ENCODE measurements at places on chromosomes 5 and 9.

GRCh38 chr5:151083081-151083676 is 2.3 kb upstream of the TNIP1 start:
- no peak for DNase-seq

GRCh38 chr9:88477300-88477751 is 57.7 kb upstream of the NXNL2 start:
- DNase-seq = no peak

DNA sequence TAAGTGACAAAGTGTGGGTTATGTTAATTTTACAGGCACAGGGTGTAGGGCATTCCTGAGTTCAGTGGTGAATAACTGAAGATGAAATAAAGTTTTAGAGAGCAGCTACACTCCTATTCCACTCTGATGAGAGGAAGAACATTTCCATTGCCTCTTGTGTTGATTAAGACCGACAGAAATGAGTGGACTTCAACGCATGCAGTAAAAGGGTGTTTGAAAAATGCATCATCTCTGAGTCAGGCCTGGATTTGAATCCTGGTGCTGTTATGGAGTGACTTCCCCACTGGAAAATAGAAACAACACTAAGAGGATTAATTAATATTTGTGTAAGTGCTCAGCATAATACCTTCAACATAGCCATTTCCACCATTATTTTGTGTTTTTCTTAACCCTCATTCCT is 86.3 kb downstream of the PRR16 start:
- DNase-seq = no peak

DNA sequence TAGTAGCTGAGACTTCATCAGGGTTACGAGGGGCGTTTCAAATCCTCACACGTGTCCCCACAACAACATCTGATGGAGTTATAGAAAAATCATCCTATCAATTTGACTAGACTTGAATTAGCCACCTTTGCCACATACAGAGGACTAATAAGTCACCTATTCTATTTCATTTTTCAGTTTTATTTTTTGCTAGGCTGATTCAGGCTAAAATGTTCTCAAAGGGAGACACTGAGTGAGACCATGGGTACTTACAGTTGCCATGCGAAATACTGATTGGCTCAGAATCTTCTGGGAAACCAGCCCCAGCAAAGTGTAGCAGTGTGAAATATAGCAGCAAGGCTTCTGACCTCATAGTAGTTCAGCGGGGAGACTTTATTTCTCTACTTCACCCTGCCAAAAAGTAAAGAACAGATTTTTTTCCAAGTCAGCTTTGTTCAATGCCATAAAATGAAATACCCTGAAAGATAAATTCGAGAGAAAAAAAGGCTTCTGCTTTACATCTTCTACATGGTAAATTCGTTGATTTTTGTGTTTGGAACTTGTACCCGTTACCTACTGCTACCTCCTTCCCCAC is 69.9 kb downstream of the SEMA6A start:
- no peak for DNase-seq

GRCh38 chr9:37209431-37210386 is 89.3 kb downstream of the ZCCHC7 start:
- DNase-seq = no peak

DNA sequence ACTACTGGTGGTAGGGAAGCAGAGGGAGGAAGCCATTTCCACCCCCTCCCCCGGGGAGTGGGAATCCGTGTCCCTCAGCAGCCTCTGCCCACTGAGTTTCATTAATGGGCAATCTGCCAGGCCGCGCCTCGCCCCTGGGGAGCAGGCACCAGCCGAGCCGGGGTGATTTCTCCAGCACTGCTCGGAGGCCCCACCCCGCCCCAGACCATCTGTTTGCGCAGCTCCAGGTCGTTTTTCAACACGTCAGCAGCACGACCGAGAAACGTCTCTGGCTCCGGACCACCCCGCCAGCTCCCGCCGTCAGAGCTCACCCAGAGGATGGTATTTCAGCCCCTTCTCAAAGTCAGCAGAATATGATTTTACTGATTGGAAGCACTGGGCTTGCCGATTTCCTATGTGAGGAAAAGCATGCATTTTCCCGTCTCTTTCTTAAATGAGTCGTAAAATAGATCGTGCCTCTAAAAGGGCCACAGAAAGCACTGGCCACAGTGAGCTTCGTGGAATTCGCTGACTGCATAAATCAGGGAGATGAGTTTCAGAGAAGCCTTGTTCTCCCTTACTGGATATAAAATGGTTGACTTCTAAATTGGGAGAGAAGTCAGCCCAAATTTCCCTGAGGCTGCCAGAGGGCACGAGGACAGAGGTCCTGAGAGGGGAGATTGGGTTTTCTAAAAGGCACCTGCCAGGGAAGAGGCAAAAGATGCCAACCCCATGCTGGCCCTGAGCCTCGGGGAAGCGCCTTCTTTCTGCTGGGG is 47.0 kb downstream of the OLFM1 start:
- DNase-seq = no peak

DNA sequence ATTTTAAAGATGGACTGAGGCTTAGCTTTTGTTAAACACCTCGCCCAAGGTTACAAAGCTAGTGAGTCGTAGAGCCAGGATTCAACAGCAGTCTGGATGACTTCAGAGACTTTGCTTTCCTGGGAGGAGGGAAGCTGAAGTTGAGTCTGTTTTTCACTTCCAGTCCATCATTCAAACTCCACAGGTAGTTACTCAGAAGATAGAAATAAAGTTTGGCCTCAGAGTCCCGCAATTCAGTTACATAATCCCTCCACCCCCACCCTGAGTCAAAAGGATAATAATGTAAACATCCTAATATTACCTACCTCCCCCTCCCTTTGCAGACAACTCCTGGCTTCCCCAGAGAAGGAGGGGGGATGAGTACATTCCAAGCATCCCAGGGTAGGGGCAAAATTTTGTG is 8.1 kb downstream of the HBEGF start:
- no peak for DNase-seq

- DNase-seq = no peak
These were observed 81.8 kb downstream of the CNTLN start for GRCh38 chr9:17216646-17217045.

DNA sequence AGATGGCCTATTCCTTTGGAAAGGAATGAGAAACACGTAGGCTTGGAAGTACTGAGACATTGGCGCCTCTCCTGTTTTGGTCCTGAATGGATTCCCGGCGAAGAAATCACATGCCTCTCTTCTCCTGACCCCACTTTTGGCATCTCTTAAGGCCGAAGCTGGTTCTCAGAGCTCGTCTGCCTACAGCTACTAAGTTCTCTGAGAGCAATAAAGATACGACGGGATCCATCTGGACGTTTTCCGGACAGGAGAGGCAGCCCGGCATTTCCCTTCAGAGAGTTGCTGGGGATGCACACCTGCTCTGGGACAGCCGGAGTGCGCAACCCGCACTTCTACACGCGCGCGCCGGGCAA is 336.8 kb upstream of the PUM3 start:
- no peak for DNase-seq

DNA sequence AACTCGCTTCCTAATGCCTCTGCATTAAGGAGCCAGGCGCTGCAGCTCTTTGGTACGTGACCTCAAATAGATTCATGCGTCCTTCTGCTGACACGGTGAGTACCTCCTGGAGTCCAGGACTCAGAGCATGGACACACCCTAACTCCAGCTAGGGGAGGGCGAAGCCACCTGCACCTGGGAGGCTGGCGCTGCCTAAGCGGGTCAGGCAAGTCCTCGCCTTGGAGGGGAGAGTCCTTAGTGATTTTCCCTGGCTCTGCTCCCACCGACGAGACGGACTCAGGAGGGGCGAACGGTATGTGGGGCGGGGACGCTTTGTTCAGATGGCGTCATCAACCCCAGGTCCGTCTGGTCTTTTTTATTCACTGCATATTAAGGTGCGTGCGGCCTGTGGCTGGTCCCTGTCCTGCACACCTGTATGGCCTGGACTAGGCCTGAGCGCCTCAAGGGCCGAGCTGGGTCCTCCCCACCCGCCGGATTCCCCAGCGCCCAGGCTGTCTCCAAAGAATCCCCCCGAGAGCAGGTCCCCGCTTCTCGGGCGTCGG is 50.3 kb downstream of the NSUN2 start:
- DNase-seq = peak; percentile 46

- DNase-seq = no peak
These were observed 62.2 kb upstream of the IL33 start for GRCh38 chr9:6153425-6153824.

DNA sequence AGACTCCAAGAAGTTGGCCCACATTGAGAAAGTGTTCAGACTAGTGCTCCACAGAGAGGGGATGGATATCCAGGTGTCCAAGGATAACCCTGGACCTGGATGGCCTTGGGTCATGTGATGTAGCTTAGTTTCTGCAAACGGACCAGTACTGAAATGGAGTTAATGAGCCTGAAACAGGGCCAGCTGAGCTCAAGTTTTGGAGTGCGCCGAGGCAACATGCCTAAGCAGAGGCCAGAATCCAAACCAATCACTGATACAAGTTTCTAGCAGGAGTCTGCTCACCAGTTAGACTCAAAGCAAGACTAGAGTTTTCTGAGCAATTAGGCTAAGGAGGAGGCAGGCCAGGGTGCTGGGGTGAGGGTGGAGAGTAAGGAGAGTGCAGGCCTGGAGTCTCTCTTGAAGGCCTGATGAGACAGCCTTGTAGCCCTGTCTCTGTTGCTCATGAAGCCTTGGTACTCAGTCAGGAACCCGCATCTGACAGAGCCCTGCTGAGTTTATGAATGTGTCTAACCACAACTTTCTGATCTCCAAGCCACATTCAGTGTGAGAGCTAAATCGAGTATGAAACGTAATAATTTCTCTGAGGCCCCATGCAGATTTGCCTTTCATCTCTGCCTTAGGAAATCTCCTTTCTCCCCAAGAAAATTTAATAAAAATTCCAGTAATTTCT is 68.9 kb upstream of the EQTN start:
- DNase-seq = no peak

DNA sequence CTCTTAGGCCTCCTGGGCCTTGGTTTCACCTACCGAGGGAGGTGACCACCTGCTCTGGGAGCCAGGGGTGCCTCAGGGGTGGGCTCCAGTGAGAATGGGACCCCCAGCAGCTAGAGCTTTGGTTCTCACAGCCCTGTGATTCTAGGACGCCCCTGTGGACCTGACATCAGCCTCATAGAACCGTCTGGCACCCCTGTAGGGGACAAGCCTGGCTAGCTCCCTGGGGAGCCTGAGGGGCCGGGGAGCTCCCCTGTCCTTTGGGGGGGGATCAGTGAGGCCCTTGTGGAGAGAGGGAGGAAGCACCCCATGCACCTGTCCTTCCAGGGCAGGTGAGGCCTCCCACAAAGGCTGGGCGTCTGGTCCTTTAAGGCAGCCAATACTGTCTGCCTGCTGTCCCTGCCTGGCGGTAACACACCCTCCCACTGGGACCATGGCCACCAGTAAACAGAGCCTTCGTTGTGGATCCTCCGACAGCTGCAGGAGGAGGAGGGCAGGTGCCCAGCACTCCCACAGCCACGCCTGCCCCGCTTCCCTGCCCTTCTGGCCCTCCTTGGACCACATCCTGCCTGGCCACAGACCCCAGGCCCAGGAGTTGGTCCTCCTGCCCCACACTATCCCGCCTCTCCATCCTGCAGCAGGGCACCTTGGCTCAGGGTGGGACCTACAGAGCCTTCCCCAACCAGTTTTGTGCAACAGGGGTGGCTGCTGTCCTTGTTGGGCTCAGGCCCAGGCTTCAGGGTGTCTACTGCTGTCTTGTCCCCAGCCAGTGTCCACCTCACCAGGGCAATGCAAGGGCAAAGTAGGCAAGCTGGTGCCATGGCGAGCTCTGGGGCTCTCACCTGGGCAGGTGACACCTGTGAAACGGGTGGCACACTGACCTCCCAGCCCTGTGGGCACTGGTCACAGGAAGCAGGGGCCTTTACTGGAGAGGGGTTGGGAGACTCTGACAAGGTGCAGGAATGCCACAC is 3.0 kb upstream of the TUBB4B start:
- no peak for DNase-seq

DNA sequence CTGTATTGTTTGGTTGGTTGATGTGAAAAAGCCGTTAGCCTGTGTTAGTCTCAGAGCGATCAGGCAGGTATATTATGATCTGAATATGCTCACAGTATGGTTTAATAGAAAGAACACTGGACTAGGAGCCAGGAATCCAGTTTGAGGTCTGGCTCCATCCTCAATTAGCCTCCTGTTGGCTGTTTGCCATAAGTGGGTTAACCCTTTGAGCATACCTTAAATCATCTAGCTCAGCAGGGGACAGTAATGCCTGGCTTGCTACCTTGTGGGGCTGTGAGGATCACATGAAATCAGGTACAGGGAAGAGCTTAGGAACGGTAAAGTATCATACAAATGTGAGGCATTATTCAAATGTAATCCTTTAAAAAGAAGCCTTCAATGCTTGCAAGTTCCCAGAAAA is 104.7 kb downstream of the CMYA5 start:
- no peak for DNase-seq

DNA sequence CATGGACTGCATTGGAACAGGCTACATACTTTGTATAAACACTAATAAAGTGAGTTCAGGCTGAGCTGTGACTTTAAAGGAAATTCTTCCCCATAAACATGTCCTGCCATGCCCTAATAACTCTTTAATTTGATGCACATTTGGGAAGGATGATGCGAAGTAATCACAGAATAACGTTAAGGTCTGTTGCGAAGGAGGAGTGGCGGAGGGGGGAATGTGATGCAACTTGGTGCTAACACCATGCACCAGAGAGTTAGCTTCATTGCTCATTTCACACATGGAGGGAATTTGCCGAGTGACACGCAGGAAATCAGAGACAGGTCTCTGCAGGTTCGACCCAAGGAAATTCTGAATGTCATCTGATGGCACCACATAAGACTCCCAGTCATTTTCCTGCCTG is 32.9 kb downstream of the SLIT3 start:
- no peak for DNase-seq

- DNase-seq = no peak
These were observed 40.3 kb downstream of the CCDC125 start for GRCh38 chr5:69292306-69292705.

- DNase-seq = no peak
These were observed 259.8 kb downstream of the NDUFS4 start for GRCh38 chr5:53820119-53820801.

DNA sequence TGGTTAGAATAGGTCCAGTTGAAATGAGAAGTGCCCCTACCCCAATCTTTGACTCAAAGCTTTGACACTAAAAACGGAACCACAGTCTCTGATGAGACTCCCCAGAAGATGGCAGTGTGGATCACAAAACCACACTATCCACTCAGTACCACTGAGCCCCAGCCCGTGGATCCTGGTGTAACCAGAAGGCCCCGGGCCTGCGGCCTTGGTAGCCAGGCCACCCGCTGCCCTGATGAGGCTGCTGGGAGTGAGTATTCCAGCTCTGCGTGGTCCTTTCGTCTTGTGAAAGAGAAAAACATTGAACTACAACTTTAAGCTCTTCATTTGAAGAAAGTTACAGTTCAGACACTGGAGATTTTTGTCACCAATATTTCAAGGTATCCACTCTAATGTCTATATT is 42.2 kb upstream of the FBP1 start:
- peak; percentile 57 for DNase-seq

DNA sequence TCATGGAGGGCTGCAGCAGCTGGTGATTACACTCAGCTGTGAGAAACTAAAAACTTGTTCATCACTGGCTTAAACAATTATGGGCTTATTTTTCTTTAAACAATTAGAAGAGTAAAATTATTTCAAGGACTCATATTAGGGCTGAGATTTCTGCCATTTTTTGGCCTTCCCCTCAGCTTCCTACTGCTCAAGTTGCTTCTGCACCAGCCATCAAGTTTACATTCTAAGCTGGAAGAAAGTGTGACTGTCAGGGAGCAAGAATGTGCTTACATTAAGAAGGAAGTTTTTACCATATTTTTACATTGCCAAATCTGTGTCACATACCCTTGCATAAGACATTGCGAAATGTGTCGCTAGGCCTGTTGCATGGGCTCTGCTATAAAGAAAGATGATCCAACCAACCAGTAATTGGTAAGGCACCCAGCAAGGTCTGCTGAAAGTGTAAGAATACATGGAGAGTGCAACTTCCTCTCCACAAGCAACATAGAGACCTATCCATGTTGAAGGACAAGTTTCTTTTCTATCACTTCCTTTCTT is 260.3 kb upstream of the CDH10 start:
- DNase-seq = no peak
